ENCODE measurements at places on chromosomes 13 and 19.
A peak's percentile ranks its signal among the peaks of the same experiment; 100 is the strongest.

DNA sequence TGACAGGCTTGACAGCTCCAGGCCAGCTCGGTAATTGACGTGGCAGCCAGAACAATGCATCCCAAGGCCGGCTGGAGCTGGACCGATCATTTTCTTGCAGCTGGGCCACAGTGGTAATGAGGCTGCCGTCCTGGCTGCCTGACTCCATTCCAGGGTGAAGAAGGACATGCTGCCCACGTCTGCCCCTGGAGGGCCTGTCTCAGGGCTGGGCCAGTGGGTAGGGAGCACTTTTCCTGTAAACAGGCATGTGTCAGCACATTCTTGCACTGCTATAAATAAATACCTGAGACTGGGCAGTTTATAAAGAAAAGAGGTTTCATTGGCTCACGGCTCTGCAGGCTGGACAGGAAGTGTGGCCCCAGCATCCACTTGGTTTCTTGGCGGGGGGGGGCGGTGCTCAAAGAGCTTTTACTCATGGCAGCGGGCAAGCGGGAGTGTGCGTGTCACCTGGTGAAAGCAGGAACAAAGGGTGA is 38.1 kb upstream of the KCTD15 start:
- DNase-seq: no peak

- no peak for DNase-seq
These were observed 1.6 kb upstream of the ADPRHL1 start for GRCh38 chr13:113454936-113455335.

DNA sequence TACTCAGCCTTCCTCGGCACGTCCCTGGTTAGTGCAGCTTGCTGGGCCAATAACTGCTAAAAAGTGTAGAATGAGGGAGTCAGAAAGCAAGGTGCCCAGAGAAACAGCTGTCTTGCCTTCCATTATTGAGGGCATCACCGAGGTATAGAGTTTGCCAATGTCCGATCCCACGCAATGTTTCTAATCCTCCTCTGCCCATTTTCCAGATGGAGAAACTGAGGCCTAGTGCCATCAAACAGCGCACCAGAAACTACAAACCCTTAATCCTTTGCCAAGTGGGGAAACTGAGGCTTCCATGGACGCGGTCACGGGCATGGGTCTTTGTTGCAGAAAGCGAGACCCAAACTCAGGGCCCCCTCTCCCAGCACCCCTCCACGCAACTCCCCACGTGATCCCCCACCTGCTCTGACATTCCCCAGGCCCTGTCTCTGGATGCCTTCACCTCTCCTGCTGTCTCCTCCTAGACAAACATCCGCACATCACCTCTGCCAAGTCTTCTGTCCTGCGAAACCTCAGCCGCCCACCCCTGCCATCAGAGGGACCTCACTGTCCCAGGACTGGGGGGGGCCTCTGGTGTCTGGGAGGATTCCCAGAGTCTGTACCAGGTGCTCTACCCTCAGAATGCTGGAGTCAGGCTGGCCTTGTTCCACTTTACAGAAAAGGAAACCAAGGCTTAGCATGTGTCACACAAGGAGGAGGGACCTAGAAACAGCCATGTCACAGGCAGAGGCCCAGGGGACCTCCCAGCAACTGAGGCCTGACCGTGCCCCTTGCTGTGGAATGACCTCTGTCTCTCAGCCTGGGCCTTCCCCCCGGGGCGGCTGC is 930 bp upstream of the PDE4C start:
- DNase-seq: no peak

GRCh38 chr19:48230555-48231129 is 25.1 kb downstream of the CARD8 start:
- peak; percentile 36 for DNase-seq

DNA sequence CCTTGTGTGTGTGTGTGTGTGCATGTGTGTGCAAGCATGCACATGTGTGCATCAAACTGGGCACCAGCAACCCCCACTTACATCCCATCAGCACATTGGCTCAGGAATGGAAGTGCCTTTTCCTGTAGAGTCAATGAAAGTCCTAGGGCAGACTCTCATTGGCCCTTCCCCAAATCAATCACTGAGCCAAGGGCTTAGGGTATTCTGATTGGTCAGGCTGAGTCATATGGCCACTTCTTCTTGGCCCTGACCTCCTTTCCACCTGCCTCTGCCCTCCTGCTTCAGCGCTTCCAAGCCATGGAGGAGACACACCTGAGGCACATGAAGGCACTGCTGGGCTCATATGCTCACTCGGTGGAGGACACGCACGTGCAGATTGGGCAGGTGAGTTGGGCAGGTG is 20.9 kb downstream of the FCHO1 start:
- no peak for DNase-seq

DNA sequence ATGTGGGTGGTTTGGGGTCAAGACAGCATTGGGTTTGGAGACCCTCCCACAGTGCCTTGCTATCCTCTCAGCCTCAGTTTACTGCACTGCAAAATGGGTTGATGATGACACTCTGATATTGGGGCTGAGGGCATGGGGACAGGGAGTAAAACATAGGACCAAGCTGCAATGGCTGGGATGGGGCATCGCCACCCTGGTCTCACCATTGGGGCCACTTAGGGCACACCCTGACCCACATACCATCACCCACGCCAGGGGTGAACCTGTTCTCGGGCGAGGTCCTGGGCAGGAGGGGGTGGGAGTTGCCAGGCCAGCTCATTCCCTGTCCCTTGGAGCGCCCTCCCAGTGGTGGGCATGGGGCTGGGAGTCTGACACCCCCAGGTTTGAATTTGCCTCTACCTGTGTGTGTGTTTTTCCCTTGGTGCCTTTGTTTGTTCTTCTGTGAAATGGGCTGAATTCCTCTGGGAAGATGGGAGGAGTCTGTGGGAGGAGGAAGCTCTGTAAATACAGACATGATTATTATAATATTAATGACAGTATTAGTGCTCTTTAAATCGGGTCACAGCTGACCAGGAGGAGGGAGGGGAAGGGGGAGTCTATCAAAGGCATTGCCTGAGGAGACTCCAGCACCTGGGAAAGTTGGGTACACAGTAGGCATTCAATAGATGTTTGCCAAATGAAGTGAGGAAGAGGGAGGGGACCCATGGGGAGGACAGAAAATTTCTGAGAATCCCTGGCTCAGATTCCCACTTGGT is 2.2 kb upstream of the FCHO1 start:
- no peak for DNase-seq

DNA sequence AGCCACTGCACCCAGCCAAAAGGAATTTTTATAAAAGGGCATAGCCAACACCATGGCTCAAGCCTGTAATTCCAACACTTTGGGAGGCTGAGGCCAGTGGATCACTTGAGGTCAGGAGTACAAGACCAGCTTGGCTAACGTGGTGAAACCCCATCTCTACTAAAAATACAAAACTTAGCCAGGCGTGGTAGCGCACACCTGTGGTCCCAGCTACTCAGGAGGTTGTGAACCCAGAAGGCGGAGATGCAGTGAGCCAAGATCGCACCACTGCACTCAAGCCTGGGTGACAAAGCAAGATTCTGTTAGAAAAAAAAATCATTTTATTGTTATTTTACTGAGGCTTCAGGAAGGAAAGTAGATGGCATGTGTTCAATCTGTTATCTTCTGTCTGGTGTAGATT is 31.3 kb upstream of the FOXO1 start:
- no peak for DNase-seq

- no peak for DNase-seq
These were observed 7.1 kb downstream of the AKAP11 start for GRCh38 chr13:42279080-42279479.

Measured in natural killer cell (primary cell).